ENCODE measurements at places on chromosomes 3 and 15.

DNA sequence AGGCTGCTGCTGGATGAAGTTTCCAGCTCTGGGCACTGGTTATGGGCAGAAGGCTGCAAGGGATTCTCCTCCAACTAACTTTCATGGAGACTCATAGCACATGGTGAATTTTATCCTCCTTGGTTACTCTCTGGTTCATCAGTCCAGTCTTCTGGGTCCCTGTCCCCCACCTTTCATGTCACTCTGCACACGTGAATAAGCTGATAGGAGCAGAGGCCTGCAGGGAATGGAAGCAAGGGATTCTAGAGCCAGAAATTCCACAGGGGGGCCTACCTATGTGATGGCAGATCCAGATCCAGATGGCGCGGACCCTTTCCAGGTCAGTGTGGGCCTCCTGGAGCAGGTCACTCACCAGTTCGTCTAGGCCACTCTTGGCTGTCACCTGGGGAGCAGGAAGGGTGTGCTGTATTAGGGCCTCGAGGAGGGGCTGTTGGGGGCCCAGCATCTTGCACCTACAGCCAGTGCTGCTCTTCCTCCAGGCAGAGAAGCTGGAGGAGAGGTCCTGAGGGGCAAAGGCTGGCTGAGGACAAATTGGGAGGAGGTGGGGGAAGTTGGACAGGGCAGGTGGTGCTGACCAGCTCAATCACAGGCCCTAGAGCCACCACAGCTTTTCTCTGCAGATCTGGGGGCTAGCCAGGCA, 30.2 kb downstream of the KY start:
- no peak for DNase-seq

- DNase-seq: peak; percentile 17
Observed at GRCh38 chr15:25410649-25411048, 28.2 kb downstream of the UBE3A start.

- DNase-seq: no peak
Observed at GRCh38 chr3:96101006-96101560, 713.3 kb upstream of the EPHA6 start.

GRCh38 chr3:128800241-128801187, 74.5 kb downstream of the RAB7A start:
- no peak for DNase-seq

DNA sequence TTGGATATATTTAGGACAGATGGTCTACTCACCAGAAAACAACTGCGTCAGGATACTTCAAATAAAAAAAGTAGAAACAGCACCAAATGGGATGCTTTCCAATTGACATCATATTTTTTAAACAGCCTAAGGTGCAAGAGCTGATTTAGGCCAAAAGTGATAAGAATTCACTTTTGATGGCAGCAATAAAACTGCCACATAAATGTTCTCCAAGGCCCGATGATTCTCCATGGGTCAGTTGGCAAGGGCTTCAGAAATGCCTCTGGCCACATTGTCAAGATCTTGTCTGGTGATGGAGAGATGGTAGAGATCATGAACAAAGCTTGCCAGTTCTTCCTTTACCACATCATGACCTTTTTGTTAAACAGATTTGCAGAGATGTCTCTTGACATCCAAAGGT, 38.9 kb downstream of the LDHAL6B start:
- DNase-seq: no peak

DNA sequence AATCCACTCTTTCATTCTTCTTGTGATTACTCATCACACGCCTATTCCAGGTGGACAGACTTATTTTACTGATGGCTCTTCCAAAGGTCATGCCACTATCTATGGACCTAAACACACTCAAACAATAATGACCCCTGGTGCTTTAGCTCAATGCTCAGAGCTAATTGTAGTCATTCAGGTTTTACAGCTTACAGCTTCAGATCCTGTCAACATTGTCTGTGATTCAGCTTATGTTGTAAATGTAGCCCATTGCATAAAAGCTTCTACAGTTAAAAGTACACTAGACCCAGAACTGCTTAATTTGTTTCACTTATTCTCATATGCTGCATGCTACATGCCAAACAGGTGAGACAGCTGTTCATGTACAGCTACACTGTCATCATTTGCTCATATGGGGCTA, 49.2 kb downstream of the LSM3 start:
- DNase-seq: no peak

DNA sequence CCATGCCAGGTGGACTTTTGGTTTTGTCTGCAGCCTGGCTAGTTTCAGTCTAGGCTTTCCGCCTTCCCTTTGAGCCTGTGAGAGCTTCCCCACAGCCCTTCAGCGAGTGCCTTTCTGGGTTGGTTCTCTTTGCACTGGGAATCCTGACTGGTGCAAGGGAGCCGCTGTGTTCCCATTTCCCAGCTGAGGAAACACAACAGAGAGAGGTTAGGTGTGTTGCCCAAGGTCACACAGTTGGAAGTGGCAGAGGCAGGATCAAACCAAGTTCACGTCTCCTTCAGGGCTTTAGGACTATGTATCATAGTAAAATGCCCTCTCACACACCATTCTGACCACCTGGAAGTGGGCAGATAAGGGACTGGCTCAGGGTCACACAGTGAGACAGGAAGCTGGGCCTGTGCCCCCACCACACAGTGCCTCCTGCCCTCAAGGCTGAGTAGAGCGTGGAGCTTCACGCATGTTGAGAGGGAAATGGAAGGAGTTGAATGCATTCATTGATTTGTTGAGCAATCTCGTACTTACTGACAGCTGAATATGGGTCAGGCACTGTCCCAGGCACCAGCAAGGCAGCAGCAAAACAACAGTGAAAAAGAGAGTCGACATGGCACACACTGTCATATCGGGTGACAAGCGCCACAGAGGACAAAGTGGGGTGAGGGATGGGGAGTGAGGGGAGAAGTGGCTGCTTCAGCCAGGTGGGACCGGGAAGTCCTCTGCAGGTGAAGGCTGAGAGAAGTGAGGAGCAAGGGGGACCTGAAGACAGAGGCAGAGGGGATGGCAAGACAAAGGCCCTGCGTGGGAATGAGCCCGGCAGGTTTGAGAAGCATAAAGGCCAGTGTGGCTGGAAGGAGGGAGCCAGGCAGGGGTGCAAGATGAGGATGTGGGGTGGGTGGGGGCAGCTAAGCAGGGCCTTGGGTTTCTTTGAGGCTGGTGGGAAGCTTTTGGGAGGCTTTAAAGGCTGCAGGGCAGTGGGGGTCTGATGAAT, 12.3 kb upstream of the ANPEP start:
- DNase-seq: no peak

- no peak for DNase-seq
Observed at GRCh38 chr15:43508991-43509659, 8.3 kb upstream of the MAP1A start.

DNA sequence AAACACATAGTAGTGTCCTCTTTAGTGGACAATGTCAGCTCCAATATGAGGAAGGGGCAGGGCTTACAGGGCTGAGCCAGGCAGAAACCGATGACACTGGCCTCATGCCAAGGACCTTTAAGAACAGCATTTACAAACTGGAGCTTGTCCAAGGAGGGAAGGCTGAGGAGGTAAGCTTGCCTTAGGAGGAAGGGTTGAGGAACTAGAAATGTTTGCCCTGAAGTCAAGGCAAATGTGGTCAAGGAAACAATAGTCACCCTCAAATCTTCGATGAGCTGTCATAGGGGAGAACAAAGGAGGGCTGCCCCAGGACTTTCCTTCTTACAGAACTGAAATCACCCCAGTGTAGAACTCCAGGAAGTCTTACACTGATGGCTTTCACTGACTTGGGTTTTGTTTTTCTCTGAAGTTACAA, 136.4 kb downstream of the LIPC start:
- DNase-seq: peak; percentile 80

DNA sequence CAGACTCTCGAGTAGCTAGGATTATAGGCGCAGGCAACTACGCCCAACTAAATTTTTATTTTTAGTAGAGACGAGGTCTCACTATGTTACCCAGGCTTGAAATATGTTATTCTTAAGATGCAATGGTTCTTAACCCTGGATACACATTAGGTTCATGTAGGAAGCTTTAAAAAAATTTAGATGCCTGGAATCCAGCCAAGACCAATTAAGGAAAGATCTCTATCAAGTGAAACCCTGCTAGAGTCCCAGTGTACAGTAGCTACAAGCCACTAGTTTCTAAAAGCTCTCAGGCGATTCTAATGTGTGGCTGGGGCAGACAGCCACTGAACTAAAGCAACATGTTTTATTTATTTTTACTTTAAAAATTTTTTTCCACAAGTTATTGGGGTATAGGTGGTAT, 33.2 kb downstream of the TRIM69 start:
- no peak for DNase-seq

GRCh38 chr15:73345658-73346057, 23.1 kb downstream of the HCN4 start:
- no peak for DNase-seq

All from dermis blood vessel endothelial cell (primary cell).